ENCODE measurements at places on chromosomes 13 and 19.

DNA sequence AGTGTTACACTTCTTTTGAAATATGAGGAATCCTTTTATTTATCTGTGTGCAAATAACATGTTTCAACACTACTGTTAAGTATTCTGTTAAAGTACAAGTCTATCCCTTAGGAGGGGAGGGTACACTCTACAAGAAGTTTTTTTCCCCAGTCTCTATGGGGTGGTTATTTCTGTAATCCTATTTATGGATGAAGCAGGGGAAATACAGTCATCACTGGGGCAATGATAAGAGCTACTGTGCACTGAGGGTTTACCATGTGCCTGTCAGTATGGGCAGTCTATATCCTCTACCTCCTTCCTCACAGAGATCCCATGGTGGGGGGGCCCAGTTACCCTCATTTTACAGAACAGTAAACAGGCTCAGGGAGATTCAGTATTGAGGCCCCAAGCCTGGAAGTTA lies 16.6 kb upstream of the TRIM13 start:
- DNase-seq = no peak

DNA sequence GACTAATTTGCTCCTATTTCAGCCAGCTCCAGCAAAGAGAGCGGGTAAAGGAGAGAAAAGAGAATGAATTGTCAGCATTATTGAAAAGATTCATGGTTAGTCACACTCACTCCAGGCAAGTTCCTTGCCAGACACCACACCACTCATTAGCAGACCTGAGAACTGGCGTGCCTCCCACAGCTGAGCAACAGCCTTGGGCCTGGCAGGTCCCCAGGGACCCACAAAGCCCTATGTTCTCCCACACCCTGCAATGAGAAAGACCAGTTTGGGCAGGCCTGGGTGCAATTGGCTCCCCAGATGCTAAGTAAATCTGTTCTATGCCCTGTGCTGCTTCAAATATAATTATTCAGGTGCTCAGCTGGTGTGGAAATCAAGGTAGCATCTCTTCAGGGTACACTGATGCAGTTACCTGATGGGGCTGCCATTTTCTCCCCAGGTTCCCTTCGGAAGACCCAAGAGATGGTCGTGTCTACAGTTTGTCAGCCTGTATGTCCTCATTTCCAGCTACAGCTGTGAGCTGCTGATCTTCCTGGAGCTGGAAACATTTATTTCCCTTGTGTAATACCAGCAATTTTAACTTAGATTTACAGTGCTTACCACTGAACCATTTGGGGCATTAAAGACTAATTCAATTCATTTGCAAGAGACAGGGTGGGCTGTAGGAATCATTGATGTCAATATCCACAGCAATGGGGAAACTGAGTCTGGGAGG lies 405.0 kb downstream of the COG6 start:
- DNase-seq = no peak

- no peak for DNase-seq
Observed at GRCh38 chr13:108573455-108573854, 56.0 kb upstream of the MYO16 start.

- peak; percentile 37 for DNase-seq
Observed at GRCh38 chr13:75357576-75358289, 124.2 kb downstream of the TBC1D4 start.

GRCh38 chr13:46618694-46619254 lies 65.8 kb downstream of the LRCH1 start:
- no peak for DNase-seq

- no peak for DNase-seq
Observed at GRCh38 chr13:112893570-112894422, 75.2 kb upstream of the MCF2L start.

GRCh38 chr19:12035220-12036172 lies at the start of gene ZNF433:
Gene ZNF433 (minus strand): TSS chr19:12035679. CDS start chr19:12035539, 140 bp downstream.
- peak; percentile 30 for DNase-seq

GRCh38 chr19:35757231-35757748 lies 461 bp upstream of the HSPB6 start:
- peak; percentile 29 for DNase-seq

GRCh38 chr13:101258509-101258908 lies 157.8 kb downstream of the NALCN start:
- DNase-seq = no peak

GRCh38 chr13:27170516-27171243 lies 931 bp downstream of the USP12 start:
- peak; percentile 16 for DNase-seq

- no peak for DNase-seq
Observed at GRCh38 chr13:47420020-47420419, 523.2 kb upstream of the HTR2A start.

Measured in activated T-helper 2 cell treated with anti-CD3 and anti-CD28 coated beads, Interferon-gamma antibody, Interleukin-2, Interleukin-4, amounts not matched to agents 10 μg/mL and 5 μg/mL and 100 μg/mL, durations not matched to agents 14 hours and 24 hours and 36 hours (primary cell).